ENCODE measurements at places on chromosomes 5 and 9. TPM values are rescaled to one million over a fixed set of nuclear protein-coding genes. Genes with fewer than 3 reads are reported as not detected.

CCDC69 gene
- total RNA-seq, result 33.7 TPM

HAPLN1 gene
- total RNA-seq, result not detected

MSMP gene
- 2.4 TPM for total RNA-seq

ALDOB gene
- total RNA-seq, result not detected

KCNIP1 gene
- total RNA-seq, result under 0.01 TPM

BSPRY gene
- total RNA-seq, result 55.7 TPM

ATG10 gene
- total RNA-seq, result 8.6 TPM

SHB gene
- total RNA-seq, result 2.2 TPM

MLANA gene
- not detected for total RNA-seq

PCDHGA1 gene
- total RNA-seq, result under 0.01 TPM

SPATA31D3 gene
- not detected for total RNA-seq

PHYHD1 gene
- total RNA-seq, result 3.2 TPM

BTNL8 gene
- under 0.01 TPM for total RNA-seq

FCHO2 gene
- total RNA-seq, result 8.9 TPM

GPR107 gene
- 15.6 TPM for total RNA-seq

ANKRD33B gene
- total RNA-seq, result 10.8 TPM

PCDHA9 gene
- total RNA-seq, result under 0.01 TPM

CTXN3 gene
- total RNA-seq, result not detected

ZNF79 gene
- 7.8 TPM for total RNA-seq

BHMT gene
- not detected for total RNA-seq

FBXL7 gene
- total RNA-seq, result under 0.01 TPM

PDE4D gene
- total RNA-seq, result 27.7 TPM

CSF2 gene
- not detected for total RNA-seq

CYLC2 gene
- not detected for total RNA-seq

OR13C9 gene
- total RNA-seq, result 0.54 TPM

SPINK7 gene
- not detected for total RNA-seq

PTGS1 gene
- total RNA-seq, result 49.8 TPM

TMEM38B gene
- 18.3 TPM for total RNA-seq

GPBP1 gene
- total RNA-seq, result 22.1 TPM

RGS7BP gene
- not detected for total RNA-seq

UBE2QL1 gene
- under 0.01 TPM for total RNA-seq

CHSY3 gene
- 0.27 TPM for total RNA-seq

NUTM2G gene
- not detected for total RNA-seq

ASTN2 gene
- 1.3 TPM for total RNA-seq
